ENCODE measurements at places on chromosomes 16 and 17.

GRCh38 chr17:79174905-79175856 lies 100.6 kb downstream of the ENGASE start:
- no peak for DNase-seq

- no peak for DNase-seq
These were observed 39.8 kb downstream of the TEX2 start for GRCh38 chr17:64223283-64223682.

GRCh38 chr17:48162306-48162934 lies 54.9 kb downstream of the SNX11 start:
- DNase-seq, result no peak

GRCh38 chr16:85986931-85987749 lies 88.2 kb downstream of the IRF8 start:
- no peak for DNase-seq

DNA sequence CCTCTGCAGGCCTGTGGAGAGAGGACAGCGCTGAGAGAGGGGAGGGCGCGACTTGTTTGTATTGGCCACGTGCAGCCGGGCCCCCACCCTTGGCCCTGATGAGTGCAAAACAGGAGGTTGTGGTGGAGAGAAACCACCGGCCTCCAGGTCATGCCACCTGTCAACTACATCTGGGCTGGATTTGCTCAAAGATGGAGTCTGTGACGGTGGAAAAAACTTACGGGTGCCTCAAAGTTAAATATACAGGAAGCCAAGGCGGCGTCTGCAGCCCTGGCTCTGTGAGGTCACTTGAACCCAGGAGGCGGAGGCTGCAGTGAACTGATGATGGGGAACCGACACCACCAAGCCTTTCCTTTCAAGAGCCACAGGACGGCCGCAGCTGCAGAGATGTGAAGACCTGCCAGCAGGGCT lies 15.7 kb downstream of the C16orf74 start:
- no peak for DNase-seq

DNA sequence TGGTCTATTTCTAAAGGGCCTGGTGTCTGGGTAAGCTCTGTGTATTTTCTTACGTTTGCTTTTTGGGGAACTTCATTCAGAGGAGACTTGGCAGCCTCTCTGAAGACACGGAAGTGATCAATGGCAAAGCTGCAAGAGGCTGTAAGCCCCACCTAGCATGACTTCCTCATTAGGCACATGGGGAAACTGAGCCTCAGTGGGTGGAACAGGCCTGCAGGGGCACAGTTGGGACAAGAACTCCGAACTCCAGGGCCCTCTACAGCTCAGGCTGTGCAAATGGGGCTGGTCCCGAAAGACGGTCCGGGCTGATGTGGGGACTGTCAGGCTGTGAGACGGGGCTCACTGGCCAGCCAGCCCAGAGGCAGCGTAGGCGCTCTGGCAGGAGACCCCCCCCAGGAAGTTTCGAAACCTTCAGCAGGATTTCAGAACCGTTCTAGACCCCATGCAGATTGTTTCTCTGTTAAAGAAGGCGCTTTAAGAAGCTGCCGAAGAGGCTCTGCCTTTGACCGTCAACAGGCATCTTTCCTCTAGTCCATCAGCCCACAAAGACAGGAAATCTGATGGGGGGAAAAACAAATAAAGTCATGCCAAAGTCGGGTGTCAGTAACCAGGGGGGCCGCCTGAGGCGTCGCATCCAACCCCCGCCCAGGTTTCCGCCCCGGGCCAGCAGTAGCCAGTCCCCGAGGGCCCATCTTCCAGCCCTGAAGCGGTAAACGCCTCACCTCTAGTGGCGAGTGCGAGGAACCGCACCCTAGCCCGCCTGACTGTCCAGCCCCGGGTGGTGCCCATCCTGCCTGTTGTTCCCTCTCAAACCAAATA lies 79.8 kb upstream of the TBC1D3K start:
- no peak for DNase-seq

- DNase-seq, result peak; percentile 63
These were observed 366.9 kb downstream of the SLC39A11 start for GRCh38 chr17:72725433-72726068.

- no peak for DNase-seq
These were observed 19.1 kb upstream of the NTN1 start for GRCh38 chr17:9002227-9002605.

- no peak for DNase-seq
These were observed 6.3 kb downstream of the KRT24 start for GRCh38 chr17:40697297-40697696.

GRCh38 chr16:50568187-50568815 lies 20.1 kb downstream of the NKD1 start:
- no peak for DNase-seq

DNA sequence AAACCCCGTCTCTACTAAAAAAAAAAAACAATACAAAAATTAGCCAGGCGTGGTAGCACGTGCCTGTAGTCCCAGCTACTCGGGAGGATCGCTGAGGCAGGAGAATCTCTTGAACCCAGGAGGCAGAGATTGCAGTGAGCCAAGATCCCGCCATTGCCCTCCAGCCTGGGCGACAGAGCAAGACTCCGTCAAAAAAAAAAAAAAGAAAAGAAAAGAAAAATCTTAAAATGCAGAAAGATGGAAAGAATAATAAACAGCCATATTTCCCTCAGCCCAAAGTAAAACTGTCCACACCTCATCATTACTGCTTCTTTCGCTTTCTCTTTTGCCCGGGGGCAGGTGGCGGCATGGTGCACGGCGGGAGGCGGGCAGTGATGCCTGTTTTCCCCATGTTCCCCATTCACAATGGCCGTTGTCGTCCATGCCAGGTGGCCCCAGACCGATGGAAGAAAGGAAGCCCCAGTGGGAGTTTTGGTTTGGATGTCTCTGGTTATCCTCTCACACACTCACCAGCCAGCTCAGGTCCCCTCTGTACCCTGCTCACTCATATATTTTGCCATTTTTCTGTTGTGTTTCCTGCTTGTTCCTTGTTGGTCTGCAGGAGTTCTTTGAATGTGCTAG lies 37.0 kb upstream of the PEMT start:
- no peak for DNase-seq

DNA sequence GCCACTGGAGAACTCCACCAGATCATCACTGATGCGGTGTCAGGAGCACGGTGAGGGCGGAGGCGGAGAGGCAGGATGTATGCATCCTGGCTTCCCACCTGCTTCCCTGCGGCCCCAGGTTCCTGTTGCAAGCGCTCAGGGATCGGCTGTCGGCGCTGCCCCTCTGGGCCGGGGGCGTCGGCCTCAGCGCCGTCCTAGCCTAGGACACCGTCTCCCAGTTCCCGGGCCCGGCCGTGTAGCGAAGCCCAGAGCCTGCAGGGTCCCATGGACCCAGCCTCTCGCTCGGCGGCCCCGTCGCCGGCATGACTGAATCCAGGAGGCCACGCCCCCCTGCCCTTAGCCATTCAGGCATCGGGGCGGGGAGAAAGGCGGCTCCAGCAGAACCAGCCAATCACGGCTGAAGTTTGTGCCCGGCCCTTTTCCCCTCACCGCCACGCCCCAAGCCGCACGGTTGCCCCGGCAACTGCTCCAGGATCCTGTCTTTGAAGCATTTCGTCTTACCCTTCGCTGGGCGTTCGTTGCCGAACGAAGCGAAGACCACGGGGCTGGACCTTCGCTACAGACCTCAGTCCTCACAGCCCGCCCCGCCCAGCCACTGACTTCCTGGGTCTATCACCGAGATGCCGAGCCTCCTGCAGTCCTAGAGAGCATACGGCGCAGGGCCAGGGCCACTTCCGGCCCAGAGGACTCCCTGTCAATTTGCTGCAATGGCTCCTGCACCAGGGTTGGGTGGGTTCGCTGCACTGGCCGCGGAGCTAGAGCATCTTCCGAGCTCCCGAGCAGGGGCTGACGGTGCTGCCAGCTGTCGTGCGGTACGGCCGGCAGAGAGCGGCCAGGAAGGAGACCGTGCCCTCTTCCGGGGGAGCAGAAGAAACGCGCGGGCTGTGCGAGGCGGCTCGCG lies 10.6 kb upstream of the ZNF213 start:
- peak; percentile 97 for DNase-seq

DNA sequence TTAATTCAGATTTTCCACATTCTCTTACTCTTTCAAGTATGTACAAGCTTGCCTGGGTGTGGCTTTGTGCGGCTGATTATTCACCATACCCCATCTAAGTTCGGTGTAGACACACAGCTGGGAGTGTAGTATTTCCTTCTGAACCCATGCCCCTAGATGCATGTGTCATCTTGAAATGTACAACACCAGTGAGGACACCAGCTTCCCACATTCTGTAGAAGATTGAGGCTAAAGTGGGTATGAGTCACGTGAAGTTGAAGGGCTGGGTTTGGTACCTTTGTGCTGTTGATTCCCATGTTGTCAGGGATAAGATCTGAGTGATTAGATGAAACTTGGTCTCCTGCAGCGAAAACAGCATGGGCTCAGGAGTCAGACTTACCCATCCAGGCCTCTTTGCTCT lies 14.6 kb upstream of the DHX8 start:
- DNase-seq, result no peak

GRCh38 chr16:89517128-89517527 lies 8.9 kb downstream of the SPG7 start:
- no peak for DNase-seq

DNA sequence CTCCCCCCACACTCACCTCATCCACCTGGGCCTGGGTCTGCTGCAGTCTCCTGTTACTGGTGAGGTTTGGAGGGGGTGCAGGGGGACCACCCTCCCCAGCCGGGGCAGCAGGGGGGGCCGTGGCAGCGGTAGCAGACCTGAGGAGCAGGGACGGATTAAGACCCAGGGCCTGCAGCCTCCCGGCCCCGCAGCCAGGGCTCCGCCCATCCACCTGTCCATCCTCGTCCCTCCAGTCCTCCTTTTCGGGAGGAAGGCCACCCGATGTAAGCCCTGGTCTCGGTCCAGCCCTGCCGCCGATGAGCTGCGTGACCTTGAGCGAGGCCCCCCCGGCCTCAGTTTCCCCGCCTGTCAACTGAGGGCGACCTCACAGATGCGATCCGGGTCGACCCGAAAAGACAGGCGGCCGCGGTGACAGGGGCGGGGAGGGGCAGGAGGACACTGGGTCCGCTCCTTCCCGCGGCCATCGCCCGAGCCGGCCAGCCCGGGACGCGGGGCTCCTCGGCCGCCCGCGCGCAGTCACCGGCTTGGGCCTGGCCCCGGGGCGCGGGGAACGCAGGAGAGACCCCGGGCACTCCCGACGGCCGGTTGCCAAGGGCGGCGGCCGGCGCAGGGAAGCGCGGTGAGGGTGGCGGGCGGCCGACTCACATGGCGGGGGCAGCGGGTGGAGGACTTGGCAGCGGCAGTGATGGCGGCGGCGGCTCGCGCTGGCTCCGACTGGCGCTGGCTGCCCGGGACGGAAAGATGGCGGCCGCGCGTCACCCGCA lies at the start of gene VAMP2:
Gene VAMP2, minus strand, starts transcription at position 716 of the 764 bp plus-strand sequence. Its CDS starts 69 bp downstream, at position 647.
- DNase-seq, result peak; percentile 70

GRCh38 chr16:62149631-62150030 lies 113.4 kb upstream of the CDH8 start:
- DNase-seq, result no peak

GRCh38 chr16:52557236-52557635 lies 10.3 kb upstream of the TOX3 start:
- DNase-seq, result no peak

GRCh38 chr17:36942631-36943125 lies 5.4 kb downstream of the LHX1 start:
- DNase-seq, result no peak

DNA sequence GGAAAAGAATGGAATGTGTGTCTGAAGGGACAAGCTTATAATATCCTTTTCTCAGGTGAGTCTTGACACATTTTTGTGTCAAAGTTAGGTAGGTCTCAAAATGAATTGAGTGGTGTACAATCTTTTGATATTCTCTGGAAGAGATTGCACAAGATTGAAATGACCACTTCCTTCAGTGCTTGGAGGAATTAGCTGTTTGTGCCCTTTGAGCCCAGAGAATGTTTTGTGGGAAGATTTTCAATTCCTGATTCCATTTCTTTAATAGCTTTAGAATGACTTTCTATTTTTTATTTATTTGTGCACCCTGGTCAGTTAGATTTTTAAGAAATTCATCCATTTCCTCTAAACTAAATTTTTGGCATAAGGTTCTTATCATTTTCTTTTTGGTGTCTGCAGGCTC lies 1.6 kb upstream of the CCL13 start:
- no peak for DNase-seq

DNA sequence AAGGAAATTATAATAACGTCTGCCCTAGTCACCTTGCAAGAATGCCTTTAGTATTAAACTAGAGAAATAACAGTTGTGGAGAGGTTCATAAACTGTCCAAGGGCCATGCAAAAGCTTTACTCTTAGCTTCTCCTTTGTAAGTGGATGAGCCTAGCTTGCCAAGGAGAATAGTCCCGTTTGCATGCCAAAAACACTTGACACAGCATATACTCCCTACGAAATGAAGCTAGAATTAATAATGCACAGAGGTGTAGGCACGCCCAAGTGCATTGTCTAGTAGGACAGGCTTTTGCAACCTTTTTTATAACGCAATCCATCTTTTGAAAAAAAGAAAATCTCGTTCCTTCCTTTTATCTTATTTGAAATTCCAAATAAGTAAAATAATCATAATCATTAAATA lies 12.8 kb upstream of the CDRT4 start:
- no peak for DNase-seq

GRCh38 chr17:79919164-79919585 lies 79.9 kb upstream of the CBX4 start:
- DNase-seq, result peak; percentile 99

- DNase-seq, result no peak
These were observed 10.4 kb downstream of the KCNH6 start for GRCh38 chr17:63533433-63534077.
